Thoracic aorta (tissue), 2 donors: ENCODE measurements at places on chromosomes 1 and 21.

DNA sequence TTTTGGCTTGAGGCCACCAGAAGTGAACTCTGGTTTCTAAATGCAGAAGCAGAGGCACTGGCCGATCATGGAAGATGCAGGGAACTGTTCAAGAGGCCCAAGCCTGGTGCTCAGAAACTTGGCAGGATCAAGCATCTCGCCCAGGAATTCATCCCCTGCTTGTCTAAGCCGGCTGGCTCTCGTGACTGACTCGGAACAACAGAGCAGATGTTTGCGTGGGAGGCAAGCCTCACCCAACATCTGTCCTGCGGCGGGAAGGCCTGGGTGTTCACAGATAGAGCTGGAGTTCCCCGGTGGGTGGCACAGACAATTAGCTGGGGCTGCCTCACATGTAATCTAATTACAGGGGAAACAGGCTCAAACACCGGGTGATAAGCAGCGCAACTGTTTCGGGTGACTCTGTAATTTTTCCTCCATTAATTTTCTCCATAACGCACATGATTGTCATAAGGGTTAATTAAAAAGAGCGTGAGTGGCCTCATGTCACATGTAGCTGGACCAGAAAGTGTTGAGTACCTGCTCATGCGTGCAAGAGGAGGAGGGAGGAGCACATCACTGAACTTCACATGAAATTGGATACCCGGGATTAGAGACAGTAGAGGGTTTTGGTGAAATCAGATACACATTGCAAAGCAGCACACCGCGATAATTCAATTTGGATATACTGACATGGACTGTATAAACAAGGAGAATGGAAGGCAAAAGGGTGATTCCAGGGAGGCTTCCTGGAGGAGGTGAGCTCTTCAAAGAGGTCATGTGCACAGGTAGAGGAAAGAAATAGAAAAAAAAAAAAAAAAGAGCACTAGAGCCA is 180.0 kb downstream of the ETS2 start:
- peak; percentile 31 for DNase-seq

GRCh38 chr1:58620926-58621325 is 43.9 kb upstream of the TACSTD2 start:
- no peak for DNase-seq

GRCh38 chr1:223820971-223821370 is 24.8 kb downstream of the TP53BP2 start:
- no peak for DNase-seq

- DNase-seq: no peak
Observed at GRCh38 chr1:3456964-3457909, 2.8 kb downstream of the ARHGEF16 start.

GRCh38 chr1:27436204-27437159 is 44.1 kb downstream of the GPR3 start:
- no peak for DNase-seq

GRCh38 chr21:38709876-38710275 is 95.9 kb upstream of the ETS2 start:
- no peak for DNase-seq

GRCh38 chr1:157542676-157543075 is 9.6 kb downstream of the FCRL5 start:
- no peak for DNase-seq

DNA sequence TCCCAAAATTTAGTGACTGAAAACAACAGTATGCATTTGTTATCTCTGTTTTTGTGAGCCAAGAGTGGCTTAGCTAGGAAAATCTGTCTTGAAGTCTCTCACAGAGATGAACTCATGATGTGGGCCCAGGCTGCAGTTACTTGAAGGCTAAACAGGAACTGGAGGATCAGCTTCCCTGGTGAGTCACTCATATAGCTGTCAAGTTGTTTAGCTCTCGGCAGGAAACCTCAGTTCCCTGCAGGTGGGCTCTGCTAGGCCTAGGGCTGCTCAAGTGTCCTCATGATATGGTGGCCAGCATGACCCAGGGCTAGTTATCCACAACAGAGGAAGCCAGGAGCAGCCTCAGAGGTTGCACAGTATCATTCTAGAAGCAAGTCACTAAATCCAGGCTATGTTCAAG is 30.2 kb upstream of the DDX59 start:
- DNase-seq: no peak
